ENCODE measurements at places on chromosomes 12 and 14. TPM values are rescaled to one million over a fixed set of nuclear protein-coding genes. Genes with fewer than 3 reads are reported as not detected.

DNA sequence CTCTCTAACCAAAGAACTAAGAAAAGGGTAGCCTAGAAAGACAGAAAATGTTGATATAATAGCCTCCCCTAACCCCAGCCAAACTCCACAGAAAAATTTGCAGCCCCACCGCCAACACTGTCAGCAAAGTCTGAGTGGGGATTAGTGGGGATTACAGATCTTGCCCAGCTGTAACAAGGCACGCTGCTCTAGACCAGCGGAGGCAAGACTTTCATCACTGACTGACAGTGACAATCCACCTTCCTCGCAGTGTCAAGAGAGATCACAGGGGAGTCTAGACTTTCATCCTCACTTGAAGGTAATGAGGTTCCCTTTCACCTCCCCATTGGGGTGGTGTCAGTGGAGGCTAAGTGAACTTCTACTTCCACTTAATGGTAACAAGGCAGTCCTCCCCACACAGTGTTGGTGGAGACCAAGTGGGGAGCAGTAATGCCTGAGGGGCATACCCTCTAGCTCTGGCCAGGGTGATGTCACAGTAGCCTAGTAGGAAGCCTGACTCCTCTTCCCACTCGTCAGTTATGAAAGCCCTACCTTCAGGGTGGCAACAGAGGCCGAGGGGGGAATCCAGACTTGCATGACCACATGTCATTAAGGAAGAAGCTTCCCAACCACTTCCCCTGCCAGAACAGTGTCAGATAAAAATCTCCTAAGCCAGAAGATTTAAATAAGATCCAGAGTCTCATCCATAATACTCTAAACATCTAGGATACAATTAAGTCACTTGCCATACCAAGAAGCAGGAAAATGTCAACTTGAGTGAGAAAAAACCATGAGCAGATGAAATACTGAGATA is 91.7 kb upstream of the RASSF8 start:
- H3K4me3 ChIP-seq, result no peak overlapping the region
- H3K27me3 ChIP-seq, result no peaks in the 10 kb centered on the region
- no peak for DNase-seq
- peaks cover 2% of the 10 kb centered on the region for H3K4me1 ChIP-seq
- no peaks in the 10 kb centered on the region for H3K36me3 ChIP-seq

GRCh38 chr14:75604979-75605851 is 26.8 kb downstream of the FLVCR2 start:
- H3K27me3 ChIP-seq, result no peaks in the 10 kb centered on the region
- H3K36me3 ChIP-seq, result no peaks in the 10 kb centered on the region
- no peaks in the 10 kb centered on the region for H3K4me1 ChIP-seq
- DNase-seq, result no peak
- H3K4me3 ChIP-seq, result no peak overlapping the region

DNA sequence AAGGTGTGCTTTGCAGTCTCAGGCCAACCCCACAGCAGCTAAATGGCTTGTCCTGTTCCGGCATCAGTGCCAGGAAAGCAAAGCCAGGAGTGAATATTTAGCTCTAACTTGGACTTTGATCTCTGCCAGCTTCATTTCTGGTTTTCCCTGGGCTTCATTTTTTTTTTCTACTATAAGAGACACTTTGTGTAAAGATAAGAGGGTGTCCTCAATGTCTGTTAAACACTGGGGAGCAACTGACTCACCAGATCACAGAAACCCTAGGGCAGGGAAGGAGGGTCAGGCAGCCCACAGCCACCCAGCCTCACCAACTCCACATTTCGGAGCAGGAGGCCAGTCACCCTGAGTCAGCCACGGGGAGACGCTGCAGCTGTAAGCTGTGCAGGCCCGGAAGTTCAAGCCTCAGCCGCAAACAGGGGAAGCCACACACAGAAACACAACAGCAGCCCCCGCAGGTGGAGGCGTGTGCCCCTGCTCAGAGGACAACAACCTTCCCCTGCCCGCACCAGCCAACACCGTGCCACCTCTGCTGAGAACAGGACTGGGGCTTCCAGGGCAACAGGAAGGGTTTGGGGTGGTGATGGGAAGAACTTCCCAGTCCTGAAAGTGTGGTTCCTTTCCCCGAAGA is 6.3 kb downstream of the TNFRSF1A start:
- peak; percentile 79 for DNase-seq
- peaks cover 48% of the 10 kb centered on the region for H3K36me3 ChIP-seq
- peak overlapping the region; percentile 76 for H3K4me3 ChIP-seq
- H3K27me3 ChIP-seq, result no peaks in the 10 kb centered on the region

Gene TNFAIP2
- total RNA-seq, result 29.7 TPM

Gene BDKRB1
- not detected for total RNA-seq

Gene AQP2
- total RNA-seq, result not detected
